NK-92 treated with Interleukin-12 subunit alpha and Interleukin-12 subunit beta, amount 100 ng/mL, for 24 hours (cell line): ENCODE measurements at places on chromosomes 5 and 9.

- no peak for DNase-seq
These were observed 29.6 kb upstream of the MLLT3 start for GRCh38 chr9:20651939-20652338.

GRCh38 chr5:97044052-97044451 is 98.4 kb downstream of the LIX1 start:
- no peak for DNase-seq

DNA sequence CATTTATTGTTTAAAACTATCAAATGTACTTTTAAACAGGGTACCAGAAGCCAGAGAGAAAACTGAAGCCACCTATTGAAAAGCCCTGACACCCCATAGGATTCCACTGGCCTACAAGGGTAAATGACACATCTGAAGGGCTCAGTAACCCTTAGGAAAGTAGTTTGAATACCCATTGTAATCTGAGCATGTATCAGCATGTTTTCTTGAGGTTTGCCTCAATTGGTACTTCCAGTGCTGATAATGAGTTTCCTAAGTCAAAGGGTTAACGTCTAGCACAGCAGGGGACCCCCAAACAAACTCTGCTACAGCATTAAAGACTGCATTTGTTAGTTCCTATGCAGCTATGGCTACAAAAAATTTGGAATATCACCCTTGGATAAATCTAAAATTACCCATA is 657.1 kb downstream of the NR2F1-AS1 start:
- no peak for DNase-seq

GRCh38 chr9:7169717-7170389 is 412.1 kb downstream of the KDM4C start:
- DNase-seq = no peak

GRCh38 chr5:60336491-60336890 is 363.5 kb downstream of the DEPDC1B start:
- no peak for DNase-seq

DNA sequence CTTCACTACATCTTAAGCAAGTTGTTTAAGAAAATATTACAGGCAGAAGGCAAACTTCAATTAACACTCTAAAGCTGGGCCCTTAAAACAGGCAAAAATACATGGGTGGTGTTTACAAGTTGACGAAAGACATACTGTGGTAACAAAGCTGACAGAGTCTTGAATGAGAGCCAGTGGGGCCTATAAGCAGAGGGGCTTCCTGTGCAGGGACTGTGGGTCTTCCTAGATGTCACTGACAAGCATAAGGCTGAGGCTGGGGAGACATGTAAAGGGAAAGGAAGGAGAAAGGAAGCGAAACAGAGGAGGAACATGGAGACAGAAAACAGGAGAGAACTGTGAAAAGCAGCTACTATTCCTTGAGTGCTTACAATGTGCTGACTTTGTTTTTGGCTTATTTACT is 308.0 kb upstream of the RPS23 start:
- DNase-seq = no peak

GRCh38 chr5:176661676-176662075 is 14.4 kb downstream of the TSPAN17 start:
- DNase-seq = no peak

- no peak for DNase-seq
These were observed 175.0 kb upstream of the RFX3 start for GRCh38 chr9:3700772-3701171.

DNA sequence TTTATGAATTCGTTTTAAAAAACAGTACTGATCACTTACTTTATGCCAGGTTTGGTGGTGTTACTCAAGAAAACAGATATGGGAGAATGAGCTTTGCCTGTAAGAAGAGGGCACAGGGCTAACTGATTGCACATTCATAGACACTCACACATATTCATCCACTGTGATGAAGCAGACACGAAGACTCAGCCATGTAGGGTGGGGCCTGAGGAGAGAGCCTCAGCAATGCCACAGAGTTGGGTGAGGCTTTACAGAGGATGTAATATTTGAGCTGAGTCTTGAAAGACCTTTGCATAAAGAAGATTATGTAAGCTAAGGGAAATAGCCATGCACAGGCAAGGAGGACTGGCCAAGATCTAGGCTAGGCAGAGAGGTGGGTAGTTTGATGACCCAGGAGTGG is 472.8 kb downstream of the PSAT1 start:
- DNase-seq = no peak

- no peak for DNase-seq
These were observed 265.6 kb upstream of the FBXL7 start for GRCh38 chr5:15234366-15234765.

DNA sequence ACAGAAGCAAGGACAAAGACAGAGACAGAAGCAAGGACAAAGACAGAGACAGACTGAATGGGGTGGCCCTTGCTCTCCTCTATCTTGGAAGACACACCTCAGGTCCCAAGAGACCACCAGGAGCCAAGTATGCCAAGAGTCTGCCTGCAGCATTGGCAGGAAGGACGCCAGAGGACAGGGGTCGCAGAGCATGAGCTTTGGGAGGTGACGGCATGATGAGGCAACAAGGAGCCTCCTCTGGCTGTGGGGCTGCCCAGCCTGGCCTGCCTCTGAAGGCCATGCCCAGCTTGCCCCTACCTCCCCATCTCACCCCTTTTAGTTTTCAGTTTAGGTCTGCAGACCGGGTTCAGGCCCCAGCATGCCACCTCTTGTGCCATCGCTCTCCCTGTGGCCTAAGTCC is 17.6 kb downstream of the PDGFRB start:
- no peak for DNase-seq

- no peak for DNase-seq
These were observed 524.5 kb upstream of the RGMB start for GRCh38 chr5:98248949-98249348.

DNA sequence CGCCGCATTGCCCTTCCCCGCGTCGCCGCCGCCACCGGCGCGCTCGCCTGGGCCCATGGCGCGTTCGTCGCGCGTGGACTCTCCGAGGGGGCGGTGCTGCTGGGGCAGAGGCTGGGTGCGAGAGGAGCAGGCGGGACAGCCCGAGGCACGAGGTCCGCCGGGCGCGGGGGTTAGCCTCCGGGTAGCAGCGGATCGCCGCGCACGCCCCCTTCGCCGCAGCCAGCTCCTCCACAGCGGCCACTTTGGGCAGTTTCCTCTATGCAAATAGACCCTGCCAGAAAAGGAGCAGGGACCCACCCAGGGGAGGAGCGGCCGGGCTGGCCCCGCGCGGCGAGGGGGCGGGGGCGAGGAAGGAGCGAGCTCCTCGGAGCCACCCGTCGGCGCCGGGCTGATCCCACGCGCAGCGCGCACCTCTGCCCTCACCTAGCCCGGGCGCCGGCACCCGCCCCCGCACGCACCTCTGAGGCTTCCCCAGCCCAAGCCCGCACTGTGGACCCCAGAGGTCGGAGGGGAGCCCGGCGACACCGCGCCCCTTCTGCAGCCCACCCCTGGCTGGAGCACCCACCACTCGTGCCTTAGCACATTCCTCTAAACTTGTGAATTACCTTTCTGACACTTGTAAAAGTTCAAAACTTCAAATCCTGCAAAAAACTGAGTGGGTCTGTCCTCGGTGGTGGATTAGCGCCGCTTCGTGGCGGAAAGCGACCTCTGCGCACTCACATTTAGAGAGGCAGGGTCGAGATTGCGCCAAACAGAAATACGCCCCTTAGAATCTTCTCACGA is at the start of gene COL23A1:
Gene COL23A1, minus strand, starts transcription at position 253 of the 783 bp plus-strand sequence.
- DNase-seq = no peak

GRCh38 chr5:108078345-108078744 is 303.6 kb downstream of the FBXL17 start:
- no peak for DNase-seq

DNA sequence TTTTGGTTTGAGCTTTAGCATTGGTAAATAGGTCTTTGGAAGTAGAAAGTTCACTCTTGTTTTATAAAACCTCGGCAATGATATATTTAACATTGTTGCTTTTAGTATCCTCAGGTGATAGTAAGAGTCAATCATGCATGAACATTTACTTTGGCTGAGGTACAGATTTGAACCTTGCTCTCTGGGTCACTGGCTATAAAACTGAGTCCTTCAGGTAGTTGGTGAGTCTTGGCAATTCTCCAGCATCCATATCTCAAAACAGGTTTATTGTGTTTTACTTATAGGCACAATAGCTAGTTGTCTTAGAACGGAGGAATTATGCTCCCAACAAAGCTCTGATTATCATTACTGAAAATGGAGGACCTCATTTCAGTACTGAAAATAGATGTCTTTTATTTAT is 75.1 kb downstream of the MAT2B start:
- no peak for DNase-seq

DNA sequence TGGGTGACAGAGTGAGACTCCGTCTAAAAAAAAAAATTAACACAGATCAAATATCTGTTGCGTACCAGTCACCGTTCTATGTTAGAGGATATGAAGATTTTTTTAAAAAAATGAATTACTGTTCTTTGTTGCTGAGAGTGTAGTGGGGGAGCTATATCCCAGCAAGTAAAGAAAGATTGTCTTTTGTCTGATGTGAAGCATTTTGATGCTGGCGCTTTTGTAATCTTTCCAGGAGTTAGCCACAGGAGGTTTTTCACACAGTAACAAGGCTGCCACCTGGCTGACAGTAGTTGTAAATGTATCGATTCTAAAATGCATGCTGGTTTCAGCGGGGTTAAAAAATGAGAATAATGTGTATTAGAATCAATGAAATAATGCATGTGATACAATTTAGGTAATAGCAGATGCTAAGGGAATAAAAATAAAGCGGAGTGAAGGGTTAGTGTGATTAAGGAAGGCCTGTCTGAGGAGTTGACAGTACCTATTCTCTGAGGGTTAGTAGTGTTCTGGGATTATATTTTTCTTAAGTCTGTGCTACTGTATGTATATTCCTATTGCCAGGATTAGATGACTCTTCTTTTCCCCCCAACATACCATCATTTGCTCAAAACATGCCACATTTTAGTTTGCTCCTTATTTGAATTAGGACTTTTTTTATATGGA is 3.4 kb downstream of the LMNB1 start:
- no peak for DNase-seq

- no peak for DNase-seq
These were observed 47.6 kb downstream of the ACO1 start for GRCh38 chr9:32431940-32432555.

DNA sequence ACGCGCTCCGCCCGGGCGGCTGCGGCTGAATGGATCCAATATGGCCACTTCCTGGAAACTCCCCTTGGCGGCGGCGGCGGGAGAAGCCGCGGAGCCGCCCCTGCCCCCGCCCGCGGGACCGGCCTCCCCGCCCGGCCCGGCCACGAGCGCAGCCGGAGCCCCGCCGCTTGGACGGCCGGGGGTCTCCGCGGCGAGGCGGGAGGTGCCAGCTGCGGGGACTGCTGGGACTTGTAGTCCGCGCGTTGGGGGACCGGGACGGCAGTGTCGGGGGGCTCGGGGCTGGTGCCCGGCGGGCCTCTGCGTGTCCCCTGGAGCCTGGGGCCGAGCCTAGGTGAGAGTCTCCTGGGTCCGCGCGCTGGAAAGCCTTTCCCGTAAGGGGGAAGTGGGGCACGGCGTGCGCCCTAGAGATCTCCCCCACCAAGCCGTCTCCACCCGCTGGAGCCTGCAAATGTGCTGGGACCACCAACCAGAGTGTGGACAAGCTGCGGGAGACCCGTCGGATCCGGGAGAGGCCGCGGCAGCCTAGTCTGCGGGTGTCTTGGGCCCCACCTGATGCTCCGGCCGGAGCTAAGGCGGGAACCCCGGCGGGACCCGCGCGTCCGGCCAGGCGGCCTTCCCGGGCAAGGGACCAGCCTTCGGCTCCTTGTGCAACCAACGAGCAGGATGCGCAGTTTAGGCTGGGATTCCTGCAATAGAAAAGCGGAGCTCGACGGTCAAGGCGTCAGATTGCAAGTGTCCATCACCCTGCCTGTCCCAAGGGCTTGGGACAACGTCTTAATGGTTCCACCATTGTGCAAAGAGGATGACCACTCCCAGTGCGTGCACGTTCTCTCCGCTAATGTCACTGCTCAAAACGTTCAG is at the start of gene SEPTIN8:
Gene SEPTIN8, minus strand, starts transcription at position 31 of the 861 bp plus-strand sequence. CDS start 102 bp downstream, outside the sequence.
- no peak for DNase-seq

DNA sequence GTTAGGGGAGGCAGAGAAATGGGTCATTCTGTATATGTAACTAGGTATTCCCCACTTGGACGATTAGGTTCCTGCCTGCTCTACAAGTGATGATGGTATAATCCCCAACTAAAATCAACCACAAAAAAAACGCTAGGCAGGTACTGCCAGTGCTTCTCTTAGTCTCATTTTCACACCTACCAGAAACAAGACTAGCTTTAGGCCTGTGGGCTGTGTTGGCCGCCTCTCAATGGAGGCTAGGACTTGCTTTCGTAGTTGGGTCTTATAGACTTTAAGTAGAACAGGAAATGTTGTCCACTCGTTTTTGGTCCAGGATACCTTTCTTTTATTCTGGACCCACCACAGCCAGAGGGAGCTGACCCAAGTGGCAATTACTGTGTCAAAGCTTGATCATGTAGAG is 111.8 kb downstream of the UNC13B start:
- no peak for DNase-seq

DNA sequence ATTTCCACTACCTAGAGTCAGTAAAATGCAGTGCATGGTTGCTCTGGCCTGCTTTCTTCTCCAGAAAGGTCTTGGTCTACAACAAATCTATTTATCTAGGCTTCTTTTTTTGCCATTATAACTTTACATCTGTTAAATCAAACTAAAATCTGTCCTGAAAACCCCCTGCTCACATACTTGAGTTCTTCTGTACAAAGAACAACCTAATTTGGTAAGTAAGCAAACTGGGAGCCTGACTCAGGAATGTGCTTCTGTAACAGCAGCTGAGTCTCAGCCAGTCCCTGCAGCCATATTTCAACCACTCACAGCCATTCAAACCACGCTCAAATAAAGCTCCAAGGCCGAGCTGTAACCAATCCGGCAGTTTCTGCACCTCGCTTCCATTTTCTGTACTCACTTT is 95.8 kb downstream of the PLPP1 start:
- DNase-seq = no peak

DNA sequence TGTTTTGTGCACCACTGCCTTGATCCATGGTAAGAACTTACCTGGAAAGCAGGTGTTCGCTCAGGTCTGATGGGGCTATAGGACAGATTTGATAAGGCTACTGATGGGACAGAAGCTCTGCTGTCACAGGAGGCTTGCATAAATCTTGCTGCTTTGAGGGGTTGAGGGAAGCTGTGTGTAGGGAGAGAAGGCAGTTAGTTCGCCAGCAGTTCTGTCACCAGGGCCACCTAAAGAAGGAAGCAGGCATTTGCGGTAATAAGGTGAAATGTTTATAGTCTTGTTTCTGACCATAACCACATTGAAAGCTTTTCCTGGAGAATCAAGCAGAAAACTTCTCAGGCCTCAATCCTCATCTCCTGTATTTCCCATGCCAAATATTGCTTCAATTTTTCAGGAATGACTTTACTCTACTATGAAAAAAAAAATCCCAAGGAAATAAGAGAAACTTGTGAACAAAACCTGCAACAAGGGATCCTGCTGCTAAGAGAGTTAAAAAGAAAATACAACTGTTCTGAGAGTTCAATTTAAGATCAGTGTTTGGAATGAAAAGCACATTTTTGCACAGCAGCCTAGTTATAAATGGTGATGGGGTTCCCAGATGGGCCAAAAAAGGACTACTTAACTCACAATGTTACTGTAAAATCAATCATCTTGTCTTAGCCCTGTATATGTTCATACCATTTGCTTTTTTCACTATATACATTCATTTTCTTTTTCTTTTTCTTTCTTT is 122.0 kb upstream of the RANBP3L start:
- no peak for DNase-seq
